Left renal pelvis (tissue), 4 donors: ENCODE measurements at places on chromosomes 5 and 9. TPM values are rescaled to one million over a fixed set of nuclear protein-coding genes. Genes with fewer than 3 reads are reported as not detected.

COL15A1 gene
- 36.1 TPM for polyA plus RNA-seq

PCDHB6 gene
- polyA plus RNA-seq: 3.1 TPM

PHPT1 gene
- 86.8 TPM for polyA plus RNA-seq

IL9 gene
- not detected for polyA plus RNA-seq

GABRA1 gene
- 0.11 TPM for polyA plus RNA-seq

ZCCHC10 gene
- 37.5 TPM for polyA plus RNA-seq

ASPN gene
- polyA plus RNA-seq: 256 TPM

WDR31 gene
- 2.8 TPM for polyA plus RNA-seq

LMX1B gene
- 2.0 TPM for polyA plus RNA-seq

RIMOC1 gene
- polyA plus RNA-seq: 44.2 TPM

SLCO6A1 gene
- polyA plus RNA-seq: not detected

- no peak for DNase-seq
Observed at GRCh38 chr9:113695901-113696300, 180.2 kb upstream of the ZNF618 start.

DNA sequence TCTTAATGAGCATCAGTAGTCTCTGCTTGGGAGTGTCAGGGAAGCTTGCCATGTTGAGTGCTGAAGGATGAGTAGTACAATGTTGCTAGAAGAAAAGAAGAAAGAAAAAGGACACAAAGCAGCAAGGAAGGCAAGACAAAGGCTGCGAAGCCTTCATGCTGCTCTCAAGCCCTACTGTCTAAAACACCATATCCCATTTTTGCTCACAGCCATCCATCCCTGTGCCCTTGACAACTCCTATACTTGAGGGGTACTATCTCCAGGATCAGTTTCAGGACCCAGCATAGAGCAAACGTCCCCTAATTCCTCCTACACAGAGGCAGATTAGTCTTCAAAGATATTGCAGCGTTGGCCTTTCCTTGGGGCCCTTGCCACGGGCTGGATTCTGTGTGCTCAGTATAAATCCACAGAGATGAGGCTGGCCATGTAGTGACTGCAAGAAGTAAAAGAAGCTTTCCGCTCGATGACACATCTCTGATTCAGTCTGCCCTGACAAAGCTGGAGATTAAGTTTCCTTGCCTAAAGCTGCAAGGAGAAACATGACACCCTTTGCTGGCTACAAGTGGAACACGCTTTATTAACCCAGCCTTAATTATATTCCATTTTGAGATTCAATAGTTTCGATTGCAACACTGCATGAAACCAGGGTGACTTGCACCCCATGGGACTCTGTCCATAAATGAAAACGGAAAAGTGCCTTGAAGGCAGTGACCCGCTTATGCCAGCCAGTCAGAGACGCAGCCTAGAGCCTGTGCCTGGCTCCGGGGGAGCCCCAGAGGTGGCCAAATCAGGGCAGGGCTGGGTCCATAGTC, 304.6 kb downstream of the ACTL7B start:
- DNase-seq: no peak

DNA sequence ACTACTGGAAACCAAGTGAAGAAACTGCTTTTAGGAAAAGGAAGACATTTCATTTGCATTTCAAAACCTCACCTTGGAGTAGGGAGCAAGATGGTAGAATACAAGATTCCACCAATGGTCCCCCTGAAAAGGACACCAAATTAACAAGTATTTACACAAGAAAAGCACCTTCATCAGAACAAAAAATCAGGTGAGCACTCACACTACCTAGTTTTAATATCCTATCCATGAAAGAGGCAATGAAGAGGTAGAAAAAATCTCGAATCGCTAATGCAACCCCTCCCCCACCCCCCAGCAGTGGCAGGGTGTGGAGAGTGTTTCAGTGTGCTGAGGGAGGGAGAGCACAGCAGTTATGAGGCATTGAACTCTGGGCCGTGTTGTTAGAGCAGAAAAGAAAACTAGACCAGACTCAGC, 1397.0 kb upstream of the C9orf72 start:
- DNase-seq: no peak

GRCh38 chr5:124828731-124829234, 82.3 kb upstream of the ZNF608 start:
- no peak for DNase-seq

DNA sequence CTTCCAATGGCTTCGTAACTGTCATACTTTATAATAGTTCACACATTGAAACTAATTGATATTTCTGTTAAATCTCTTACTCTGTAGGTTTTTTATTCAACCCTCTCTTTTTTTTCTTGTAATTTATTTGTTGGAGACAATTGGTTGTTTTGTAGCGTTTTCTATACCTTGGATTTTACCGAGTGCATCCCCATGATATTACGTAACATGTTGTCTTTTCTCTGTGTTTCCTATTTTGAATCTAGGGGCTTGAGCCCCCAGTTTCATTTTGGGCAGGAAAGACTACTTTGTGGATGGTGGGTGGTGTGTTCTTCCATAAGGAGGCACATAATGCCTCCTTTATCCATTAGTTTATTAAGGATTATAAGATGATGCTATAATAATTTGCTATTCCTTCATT, 7.4 kb downstream of the MRPL22 start:
- no peak for DNase-seq

DNA sequence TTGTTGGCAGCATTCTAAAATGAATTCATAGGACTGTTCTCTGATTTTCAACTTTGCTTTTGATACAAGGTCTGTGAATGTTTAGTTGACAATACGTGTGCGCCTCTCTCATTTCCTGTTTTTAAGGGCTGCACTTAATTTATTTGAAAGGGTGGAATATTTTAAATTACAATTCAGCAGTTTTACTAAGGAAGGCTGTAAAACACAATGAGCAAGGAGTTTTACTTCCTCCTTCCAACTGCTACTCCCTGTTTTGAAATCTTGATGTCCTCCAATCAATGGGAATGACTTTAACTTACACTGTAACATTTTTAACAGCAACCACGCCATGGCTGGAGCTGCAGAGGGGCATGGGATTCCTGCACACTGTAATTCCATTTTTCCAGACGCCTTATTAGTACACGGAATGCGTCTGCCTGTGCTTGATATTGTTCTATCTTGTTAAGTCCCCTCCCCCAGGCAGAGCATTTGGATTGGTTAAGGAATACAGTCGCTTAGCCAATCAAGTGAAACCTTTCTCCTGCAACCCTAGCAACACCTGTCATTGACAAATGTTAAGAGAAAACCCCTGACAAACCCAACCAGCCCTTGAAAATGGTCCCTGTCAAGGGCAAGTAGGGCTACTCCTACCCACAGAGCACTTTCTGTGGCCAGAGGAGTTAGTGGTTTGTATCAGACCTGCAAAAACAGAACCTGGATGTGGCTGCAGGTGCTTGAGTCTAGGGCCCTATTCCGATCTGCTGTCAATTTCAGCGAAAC, 12.5 kb upstream of the ZSWIM6 start:
- DNase-seq: no peak

DNA sequence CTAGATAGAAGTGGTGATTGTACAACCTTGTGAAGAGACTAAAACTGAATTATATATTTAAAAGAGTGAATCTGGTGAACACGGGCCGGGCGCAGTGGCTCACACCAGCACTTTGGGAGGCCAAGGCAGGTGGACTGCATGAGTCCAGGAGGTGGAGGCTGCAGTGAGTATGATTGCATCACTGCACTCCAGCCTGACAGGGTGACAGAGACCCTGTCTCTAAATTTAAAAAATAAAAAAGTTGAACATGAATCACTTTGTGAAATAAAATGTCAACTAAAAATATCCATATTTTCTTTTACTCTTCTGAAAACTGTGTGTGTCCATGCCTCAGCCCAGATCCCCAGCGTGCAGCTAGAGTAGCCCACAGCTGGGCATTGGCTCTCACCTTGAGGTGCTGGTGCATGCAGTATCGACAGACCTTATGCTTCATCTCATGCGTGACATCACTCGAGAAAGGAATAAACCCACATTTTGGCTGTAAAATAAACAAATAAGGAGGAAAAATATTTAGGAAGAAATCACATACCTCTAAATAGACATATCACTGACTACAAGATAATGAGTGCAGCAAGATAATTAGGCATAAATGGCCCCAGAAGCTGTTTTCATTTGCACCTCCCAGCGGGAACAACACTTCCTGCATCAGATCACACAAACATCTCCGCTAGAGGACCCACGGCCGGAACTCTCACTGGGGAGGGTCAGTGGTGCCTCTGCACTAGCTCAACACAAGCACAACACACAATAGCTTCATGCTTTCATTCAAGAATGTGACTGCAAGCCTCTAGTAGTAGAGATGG, 22.1 kb downstream of the IPPK start:
- no peak for DNase-seq

DNA sequence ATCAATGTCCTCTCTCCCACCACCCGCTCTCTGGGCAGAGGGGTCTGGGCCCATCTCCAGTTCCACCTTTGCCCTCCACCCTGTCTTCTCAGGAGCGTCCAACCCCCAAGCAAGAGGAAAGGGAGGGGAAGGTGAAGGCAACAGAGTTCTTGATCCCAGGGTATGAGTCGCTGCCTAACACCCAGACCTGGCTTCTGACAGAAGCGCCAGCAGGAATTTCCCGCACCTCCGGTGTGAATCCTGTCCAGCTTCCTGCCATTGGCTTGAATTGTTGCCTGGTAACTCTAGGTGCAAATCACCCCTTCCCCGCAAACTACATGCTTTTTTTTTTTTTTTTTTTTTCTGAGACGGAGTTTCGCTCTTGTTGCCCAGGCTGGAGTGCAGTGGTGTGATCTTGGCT, 84.2 kb upstream of the IER5L start:
- DNase-seq: no peak

GRCh38 chr9:87872079-87872624, 10.5 kb upstream of the SPATA31E1 start:
- DNase-seq: no peak

- no peak for DNase-seq
Observed at GRCh38 chr9:33133186-33133585, 34.0 kb downstream of the B4GALT1 start.

DNA sequence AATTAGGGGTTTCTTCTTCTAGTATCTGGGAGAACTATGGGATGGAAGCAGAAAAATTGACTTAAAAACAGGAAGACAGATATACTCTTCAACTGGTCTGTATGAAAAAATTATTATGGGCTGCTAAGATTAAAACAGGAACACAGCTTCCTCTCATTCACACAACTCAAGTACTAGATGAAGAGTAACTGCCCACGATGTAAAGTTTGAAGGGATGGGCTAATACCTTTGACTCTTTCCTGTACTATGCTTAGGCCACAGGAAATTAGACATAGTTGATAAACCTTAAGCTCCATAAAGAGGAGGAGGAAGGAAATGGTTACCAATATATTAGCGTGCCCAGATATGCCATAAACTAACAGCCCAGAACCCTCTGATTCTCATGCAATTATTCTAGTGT, 88.6 kb downstream of the ANKRD31 start:
- DNase-seq: no peak

DNA sequence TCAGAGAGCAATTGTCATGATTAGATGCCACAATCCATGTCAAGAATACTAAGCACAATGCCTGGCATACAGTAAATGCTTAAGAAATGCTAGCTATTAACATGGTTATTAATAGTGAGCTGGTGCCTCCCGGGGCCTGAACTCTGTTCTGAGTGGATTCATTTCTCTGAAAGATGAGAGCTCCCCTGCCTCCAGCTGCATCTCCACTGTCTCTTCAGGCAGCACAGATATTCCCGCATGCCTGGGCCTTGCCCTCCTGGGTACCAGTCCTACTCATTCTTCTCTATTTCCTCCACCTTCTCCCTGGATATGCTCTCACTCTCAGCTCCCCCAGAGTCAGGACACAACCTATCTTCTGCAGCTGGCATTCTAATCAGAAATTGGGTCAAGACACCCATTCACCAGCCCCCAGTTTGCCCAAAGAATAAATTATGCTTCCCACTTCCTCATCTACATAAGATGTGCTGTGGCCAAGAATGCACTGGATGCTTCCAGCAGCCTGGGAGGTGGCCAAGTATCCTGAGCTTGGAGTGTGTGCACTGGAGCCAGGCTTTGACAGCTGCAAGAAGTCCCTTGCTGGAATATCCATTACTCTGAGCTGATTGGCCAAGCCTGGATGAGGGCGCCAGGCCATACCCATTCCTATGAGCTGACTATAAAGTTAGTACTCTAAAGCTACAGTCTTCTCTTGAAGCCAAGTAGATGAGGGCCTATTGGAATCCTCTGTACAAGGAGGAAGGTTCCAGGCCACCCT, 669.0 kb downstream of the ACTL7B start:
- DNase-seq: no peak

- no peak for DNase-seq
Observed at GRCh38 chr9:91889161-91889911, 60.7 kb downstream of the ROR2 start.

DNA sequence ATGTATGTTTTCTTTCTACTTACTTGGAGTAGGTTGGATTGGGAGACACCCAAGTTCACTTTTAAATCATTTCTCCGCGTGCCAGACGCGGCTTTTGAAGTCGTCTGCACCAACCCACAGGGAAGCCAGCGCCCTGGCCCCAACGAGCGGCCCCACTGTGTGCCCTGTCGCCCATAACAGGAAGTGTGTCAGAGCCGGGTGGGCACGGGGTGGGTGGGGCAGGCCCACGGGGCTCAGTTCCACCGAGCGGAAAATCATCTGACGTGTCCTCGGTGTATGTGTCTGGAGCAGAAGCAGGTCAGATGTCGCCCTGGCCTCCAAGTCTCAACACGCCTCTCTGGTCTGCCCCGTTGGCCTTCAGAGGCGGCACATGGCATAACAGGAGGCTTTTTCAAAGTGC, 22.7 kb upstream of the SMIM23 start:
- no peak for DNase-seq

- DNase-seq: no peak
Observed at GRCh38 chr9:89841456-89841855, 236.6 kb downstream of the GADD45G start.

GRCh38 chr5:94524841-94525697, 93.3 kb downstream of the KIAA0825 start:
- no peak for DNase-seq

GRCh38 chr5:102532123-102532522, 33.3 kb upstream of the SLCO6A1 start:
- no peak for DNase-seq

- no peak for DNase-seq
Observed at GRCh38 chr5:175873088-175873454, 1.7 kb downstream of the CPLX2 start.

GRCh38 chr5:44935262-44935661, 126.5 kb downstream of the MRPS30 start:
- DNase-seq: no peak

DNA sequence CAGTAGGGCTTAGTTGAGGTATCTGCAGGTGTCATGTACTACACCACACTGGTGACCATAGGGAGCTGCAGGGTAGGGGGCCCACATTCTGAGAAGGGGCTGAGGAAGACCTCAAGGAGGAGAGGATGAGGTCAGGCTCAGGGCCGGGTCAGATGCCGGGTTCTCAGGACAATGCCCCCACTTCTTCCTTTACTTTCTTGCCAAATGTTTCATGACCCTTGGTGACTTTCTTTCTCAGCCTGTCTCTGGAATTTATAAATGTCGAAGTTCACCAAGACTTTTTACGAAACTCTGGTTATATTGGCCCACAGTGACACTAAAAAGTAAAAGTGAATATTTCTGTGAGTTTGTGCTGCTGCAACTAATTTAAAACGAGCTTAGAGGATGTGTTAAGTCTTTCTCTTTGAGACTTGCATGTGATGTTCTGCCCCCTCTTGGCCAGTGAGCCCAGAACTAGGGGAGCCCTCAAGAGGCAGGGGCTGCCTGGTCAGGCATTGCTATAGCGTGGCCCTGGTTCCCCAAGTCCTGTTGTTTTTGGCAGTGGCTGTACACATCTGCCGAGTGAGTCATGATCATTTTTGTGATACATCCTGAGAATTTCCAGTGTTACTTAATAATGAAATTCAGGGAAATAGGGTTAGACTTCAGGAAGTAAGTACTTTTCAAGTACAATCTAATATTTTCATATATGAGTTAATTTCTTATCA, 11.2 kb downstream of the ACO1 start:
- no peak for DNase-seq

GRCh38 chr5:116476897-116477537, 97.6 kb downstream of the SEMA6A start:
- no peak for DNase-seq
